A375 (cell line): ENCODE measurements at places on chromosomes 2 and 18. TPM values are rescaled to one million over a fixed set of nuclear protein-coding genes. Genes with fewer than 3 reads are reported as not detected.

The UGGT1 gene
- total RNA-seq = 85.4 and 90.3 TPM in 2 replicates

The SERPINB3 gene
- total RNA-seq = not detected in 2 replicates

The C2orf81 gene
- total RNA-seq = 5.5 and 8.5 TPM in 2 replicates

The IFIH1 gene
- 1.5 and 2.9 TPM in 2 replicates for total RNA-seq

The FOXI3 gene
- 0.08 TPM in 1 of 2 replicates, not detected in the other for total RNA-seq

The DES gene
- total RNA-seq = not detected in 2 replicates

The RAMP1 gene
- 96.5 and 109 TPM in 2 replicates for total RNA-seq

The NAT8 gene
- total RNA-seq = not detected in 2 replicates

The ROCK2 gene
- total RNA-seq = 52.1 and 56.9 TPM in 2 replicates
